ENCODE measurements at places on chromosomes 3 and 15.

DNA sequence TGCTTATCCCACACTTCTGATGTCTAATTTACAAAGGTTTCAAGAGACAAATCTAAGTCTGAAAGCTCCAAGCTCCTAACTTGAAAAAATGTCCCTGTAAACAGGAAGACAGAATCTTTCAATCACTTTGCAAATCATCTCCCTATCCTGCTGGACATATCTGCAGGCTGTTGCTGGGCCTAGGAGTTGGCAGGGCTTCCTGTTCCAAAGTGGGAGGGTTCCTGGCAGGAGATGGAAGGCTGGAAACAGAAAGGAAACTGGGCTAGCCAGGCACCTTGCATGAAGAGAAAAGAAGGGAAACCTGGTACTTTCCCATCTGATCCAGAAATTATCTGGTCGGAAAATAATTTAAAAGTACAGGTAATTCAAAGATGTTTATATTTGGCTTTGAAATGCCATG is 227.3 kb upstream of the IL12A start:
- no peak for DNase-seq

- no peak for DNase-seq
Observed at GRCh38 chr3:146033950-146034349, 127.0 kb downstream of the PLOD2 start.

GRCh38 chr15:33411596-33412540 is 101.1 kb downstream of the RYR3 start:
- DNase-seq, result no peak

DNA sequence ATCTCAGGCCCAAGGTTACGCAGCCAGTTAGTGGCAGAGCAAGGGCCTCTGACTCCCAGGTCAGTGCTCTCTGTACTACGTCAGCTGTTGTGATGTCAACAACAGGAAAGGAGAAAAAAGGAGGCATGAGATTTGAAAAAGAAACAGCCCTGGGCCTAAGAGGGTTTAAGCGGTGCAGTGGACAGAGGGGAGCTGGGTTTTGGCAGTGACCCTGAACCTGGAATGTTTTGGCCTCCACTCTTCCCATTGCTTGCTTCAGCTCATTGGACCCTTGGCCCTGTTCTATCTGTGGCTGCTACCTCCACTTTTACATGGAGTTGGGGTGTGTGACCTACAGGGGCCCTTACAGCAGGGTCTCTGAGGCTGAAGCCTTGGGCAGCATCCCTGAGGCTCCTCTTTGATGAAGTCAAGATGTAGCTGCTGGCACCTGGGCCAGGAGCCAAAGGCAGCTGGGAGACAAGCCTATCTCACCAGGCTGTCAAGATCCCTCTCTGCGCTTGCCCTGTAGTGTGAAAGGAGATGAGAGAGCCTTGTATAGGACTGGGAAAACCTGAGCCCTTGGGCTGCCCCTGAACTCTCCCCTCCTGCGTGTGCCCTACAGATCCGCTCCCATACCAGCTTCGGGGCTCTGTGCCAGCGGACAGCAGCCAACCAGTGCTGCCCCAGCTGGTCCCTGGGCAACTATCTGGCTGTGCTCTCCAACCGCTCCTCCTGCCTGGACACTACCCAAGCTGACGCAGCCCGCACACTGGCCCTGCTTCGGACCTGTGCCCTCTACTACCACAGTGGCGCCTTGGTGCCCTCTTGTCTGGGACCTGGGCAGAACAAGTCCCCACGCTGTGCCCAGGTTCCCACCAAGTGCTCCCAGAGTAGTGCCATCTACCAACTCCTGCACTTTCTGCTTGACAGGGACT is 8.7 kb downstream of the DISP2 start:
- DNase-seq, result no peak

DNA sequence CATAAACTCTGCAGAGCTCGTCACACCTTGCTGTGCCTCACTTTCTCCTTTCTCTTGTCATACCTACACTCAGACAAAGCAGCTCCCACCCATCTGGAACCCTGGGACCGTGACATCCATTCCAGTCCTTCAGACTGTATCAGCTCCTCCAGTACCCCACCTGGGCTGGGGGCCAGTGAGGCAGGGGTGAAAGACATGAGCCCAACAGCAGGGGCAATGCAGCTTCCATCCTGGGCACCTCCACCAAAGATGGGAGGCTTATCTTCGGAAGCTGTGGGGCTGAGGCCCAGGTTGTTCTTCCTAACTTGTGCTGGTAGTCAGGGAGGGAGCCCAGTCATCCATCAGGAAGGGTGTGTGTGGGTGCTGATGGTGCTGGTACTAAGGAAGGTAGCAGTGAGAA is 109.2 kb downstream of the EEFSEC start:
- no peak for DNase-seq

- DNase-seq, result no peak
Observed at GRCh38 chr3:67329358-67329757, 325.1 kb downstream of the SUCLG2 start.

DNA sequence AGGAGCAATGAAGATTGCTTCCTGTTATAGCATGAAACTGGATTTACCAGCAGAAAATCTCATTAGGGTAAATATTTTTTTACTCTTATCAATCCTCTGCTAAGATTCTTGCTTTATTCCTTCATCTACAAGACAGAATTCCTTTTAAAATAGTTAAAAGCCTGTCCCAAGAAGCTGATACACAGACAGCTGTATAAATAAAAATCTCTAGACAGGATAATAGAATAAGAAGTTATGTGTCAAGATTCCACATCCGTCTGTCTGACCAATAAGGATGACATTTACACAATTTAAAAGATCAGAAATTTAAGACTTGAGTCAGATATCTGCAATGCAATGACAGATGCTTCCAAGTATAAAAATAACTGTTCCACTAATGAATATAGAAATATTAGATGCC is 57.6 kb downstream of the SSR3 start:
- DNase-seq, result no peak

GRCh38 chr15:57544848-57545480 is 46.7 kb upstream of the MYZAP start:
- no peak for DNase-seq

DNA sequence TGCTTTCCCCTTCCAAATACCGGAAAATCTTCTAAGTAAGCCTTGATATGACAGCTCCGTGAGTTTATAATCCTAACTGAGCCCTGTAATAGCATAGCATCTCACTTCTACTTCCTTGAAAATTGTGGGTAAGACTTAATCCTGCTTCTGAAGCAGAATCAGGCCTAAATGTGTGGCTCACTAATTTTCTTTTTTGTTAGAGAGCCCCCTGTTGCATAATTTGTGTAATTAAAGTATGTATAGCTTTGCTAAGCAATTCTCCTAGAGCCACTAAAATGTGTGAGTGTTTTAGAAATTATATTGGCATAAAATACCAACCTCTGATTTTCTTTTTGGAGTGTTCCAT is 304.4 kb downstream of the FGF12 start:
- DNase-seq, result no peak

DNA sequence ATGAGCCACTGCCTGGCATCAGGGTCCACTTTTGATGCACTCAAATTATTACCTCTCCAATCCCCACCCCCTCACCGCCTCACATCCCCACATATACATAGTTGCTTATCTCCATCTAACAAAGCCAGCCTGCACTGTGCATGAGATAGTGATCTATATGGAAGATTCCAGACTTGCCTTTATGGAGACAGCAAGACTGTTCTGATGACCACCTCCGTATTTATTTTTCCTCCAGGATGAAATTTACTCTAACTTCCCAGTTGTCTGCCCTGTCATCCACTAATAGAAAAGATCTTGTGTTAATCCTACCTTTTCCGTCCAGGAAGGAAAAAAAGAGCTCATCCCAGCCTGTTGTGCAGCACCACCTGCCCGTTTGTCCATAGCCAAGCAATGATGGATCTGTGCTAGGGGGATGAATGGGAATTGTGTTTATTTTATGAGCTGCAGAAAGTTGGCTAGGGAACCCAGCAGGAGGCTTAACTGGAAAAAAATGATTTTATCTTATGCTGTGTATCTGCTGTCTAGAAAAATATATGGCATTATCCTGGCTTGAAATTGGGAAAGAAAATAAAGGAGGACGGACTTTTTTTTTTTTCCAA is 114.5 kb downstream of the CD47 start:
- DNase-seq, result no peak

Measured in cortex of kidney (tissue), 1 donor.